ENCODE measurements at places on chromosomes 16 and 17.
A peak's percentile ranks its signal among the peaks of the same experiment; 100 is the strongest.

GRCh38 chr17:27601069-27601974, 29.7 kb upstream of the LGALS9 start:
- peak; percentile 44 for DNase-seq

DNA sequence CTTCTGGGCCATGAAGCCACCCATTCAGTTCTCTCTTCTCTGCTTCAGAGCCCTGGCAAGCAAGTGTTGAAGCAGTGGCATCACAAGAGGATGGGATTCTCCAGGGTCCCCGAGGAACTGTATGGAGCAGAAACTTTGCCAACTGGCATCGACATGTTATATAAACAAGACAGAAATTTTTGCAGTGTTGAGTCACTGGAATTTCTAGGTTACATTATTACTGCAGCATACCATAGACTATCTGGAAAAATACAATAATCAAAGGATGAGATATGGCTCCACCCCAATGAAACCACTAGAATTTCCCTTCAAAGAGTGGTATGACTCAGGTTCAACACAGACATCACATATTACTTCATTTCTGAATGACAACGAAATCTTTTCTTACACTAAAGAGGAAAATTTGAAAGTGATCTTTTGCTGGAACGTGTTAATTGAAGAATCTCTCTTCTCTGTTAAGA, 343.0 kb upstream of the DYNLRB2 start:
- DNase-seq, result no peak

GRCh38 chr17:32992321-32993033, 830 bp downstream of the SPACA3 start:
- DNase-seq, result no peak

- no peak for DNase-seq
Observed at GRCh38 chr17:19403021-19403420, 8.0 kb upstream of the RNF112 start.

DNA sequence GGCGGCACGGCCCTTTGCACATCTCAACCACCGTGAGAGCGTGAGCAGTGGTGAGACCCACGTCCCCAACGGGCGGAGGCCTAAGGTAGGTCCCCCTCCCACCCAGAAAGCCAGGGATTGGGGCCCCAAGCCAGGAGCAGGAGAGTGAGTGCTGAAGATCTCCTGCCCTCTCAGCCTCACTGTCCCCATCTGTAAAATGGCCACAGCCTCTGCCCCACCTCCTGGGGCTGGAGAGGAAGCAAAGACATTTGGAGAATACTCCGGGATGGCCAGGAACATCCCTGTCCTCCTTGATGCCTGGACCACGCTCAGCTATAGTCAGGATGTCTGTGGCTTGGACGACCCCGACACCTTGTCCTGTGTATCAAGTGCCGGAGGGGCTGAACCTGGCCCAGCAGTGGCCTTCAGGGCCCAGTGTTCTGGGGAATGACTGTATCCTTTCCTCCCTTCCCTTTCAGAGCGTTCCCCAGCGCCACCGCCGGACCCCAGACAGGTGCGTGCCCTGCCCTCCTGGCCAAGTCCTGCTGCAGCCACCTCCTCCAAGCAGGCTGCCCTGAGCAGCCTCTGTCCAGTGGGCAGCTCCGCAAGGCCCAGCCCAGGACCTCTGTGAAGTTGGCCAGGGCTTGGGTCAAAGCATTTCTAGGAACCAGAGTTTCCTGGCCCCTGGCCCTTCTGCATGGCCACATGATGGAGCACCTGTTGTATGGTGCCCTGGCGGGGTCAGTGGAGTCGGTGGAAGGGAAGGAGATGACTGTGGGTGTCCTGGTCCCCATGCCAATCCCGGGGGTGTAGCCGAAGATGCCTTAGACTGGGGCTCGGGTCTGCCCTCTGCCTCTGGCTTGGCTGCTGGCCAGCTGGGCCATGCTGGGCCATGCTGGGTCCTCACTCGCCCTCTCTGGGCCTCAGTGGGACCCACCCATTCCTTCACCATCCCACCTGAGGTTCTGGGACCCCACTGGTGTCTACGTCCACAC, 38.4 kb downstream of the ADCY7 start:
- no peak for DNase-seq

GRCh38 chr16:78363843-78364555, 264.5 kb downstream of the WWOX start:
- no peak for DNase-seq

DNA sequence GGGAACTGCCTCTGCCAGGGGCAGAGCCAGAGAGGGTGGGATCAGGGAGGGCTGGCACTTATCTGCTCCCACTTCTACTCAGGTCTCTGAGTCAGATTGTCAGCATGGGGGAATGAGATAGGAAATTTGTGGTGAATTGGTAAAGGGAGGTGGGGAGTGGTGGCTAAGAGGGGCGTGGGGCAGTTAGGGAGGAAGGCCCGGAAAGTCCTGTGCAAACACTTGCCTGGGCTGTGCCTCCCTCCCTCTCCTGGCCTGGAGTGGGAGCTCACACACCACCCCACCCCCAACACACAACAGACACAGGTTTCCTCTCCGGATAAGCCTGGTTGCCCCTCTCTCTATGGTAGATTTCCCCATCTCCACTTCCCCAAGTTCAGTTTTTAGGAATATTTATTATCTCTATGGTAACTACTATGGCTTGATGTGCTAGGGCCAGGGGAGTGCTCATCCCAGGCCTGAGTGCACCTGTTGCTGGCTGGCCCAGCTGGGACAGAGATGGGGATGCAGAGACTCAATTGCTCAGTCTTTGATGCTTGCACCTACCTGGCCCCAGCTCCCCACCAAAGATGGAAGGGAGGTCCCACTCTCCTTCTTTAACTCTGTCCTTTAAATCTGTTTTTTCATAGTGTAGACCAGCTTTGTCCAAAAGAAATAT, 2.7 kb downstream of the SPNS2 start:
- DNase-seq, result no peak

DNA sequence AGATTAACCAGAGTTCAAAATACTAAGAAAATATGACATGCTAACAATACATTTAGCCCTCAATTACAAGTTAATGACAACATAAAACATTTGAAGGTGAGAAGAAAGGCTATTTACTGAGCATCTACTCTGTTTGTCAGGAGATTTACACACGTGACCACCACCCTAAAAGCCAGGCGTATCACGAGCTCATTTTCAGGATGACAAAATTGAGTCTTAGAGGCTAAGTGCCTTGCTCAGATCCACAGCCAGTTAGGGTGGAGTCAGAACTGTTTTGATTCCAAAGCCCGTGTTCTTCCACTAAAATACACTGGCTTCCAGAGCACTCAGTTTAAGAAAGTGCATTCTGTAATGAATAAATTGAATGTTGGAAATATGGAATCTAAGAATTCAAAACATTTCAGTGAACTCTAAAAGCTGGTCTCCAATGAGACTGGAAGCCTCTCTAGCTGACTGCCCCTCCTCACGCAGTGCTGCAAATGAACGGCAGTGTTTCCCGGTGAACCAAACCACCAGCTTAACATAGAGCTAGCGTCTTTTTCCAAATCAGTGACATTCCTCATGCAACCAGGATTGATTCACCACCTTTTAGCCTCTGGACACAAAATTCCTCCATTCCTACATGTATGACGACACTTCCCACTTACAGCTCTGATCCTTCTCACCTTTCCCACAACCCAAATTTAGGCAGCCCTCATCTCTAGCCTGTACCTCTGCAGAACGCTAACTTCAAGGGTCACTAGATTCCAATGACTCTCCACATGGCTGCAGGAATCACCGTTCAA, 5.9 kb downstream of the ZDHHC7 start:
- no peak for DNase-seq

- DNase-seq, result no peak
Observed at GRCh38 chr17:27532269-27533263, 76.3 kb downstream of the KSR1 start.

GRCh38 chr17:72804949-72805707, 287.4 kb downstream of the SLC39A11 start:
- DNase-seq, result no peak

DNA sequence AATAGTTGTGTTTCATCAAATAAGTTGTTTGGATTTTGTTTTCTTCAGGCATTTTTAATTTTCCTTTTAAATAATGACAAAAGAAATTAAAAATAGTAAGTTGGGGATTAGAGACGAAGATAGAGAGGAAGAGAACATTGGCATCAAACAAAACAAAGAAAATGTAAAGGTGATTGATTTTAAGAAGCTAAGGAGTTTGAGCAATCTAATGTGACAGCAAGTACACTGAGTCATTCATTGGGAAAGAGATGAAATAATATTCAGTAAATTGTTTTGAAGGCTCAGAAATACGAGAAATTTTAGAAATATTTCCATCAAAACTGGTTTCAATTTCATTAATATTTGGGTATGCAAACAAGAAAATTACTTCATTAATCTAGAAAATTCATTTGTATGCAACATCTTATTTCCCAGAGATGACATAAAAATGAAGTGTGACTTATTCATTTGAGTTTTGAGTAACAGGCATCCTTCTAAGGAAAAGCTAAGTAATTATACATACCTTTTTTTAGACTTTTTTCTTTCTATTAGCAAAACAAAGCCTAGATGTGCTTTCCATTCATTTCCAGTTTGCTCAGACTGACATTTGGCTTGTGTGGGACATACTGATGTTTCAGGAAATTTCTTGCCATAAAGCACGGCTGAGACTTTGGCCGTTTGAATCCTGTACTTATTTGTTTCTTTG, 66.7 kb downstream of the COX10 start:
- DNase-seq, result no peak

DNA sequence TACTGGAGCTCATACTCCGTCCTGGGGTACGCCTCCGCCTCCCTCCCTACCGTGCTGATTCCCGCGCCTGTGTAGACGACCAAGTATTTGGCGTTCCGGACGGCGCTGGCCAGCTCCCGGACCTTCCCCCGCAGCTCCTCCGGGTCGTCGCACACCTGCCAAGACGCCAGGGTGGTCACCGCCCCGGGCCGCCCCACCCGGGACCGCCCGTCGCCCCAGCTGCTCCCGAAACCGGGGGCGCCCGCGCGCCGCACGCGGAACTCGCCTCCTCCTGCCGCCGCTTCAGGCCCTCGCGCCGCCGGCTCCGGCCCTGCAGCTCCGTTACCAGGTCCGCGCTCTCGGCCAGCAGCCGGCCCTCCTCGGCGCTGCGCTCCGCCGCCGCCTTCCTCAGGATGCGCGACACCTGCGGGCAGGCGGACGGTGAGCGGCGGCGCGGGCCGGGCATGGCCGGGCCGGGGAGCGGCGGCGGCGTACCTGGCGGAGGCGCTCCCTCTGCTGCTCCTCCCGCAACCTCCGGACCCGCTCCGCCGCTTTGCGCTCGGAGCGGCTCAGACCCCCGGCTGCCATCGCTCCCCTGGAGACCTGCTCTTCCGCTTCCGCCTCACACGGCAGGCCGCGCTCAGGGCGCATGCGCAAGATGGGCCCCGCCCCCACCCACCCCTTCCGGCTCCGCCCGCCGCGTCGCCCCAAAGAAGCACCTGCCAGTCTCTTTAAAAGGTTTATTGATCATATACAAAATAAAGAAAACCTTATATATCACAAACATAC, at the start of gene SIRT7:
TSS of gene SIRT7 (minus strand) at position 612 of the 768 bp plus-strand sequence. CDS start at position 567, 45 bp downstream.
- DNase-seq, result peak; percentile 91

GRCh38 chr16:50611332-50611934, 63.2 kb downstream of the NKD1 start:
- DNase-seq, result no peak
